Skin of body (tissue), 3 donors: ENCODE measurements at places on chromosomes 12 and 14.

GRCh38 chr12:4977102-4977501 is 66.6 kb upstream of the KCNA5 start:
- no peak for DNase-seq

- DNase-seq: peak; percentile 5
These were observed 55.2 kb downstream of the TGFB3 start for GRCh38 chr14:75926431-75927115.

GRCh38 chr14:81348061-81348460 is 52.1 kb downstream of the STON2 start:
- no peak for DNase-seq

DNA sequence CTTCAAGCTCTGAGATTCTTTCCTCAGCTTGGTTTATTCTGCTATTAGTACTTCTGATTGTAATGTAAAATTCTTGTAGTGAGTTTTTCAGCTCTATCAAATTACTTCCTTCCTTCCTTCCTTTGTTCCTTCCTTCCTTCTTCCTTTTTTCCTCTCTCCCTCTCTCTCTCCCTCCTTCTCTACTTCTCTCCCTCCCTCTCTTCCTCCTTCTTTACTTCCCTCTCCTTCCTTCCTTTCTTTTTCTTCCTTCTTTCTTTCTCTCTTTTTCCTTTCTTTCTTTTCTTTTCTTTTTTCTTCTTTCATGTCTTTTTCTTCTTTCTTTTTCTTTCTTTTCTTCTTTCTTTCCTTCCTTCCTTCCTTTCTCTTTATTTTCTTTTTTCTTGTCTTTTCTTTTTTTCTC is 565.2 kb upstream of the STXBP6 start:
- DNase-seq: no peak

DNA sequence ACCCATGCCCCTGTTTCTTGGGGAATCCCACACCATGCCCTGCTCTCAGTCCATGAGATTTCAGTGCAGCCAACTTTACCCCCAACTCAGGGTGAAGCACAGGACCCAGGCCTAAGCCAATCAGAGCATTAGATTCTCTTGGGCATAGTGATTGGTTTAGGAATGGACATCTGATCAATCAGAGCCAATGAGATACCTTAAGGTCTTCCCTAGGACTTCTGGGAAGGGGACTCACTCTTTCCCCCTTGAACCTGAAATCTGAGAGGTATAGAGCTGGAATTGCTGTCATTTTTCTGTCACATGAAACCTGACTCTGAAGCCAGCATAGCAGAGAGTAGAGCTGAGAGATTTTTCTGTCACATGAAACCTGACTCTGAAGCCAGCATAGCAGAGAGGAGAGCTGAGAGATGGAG is 127.1 kb downstream of the ZFP36L1 start:
- no peak for DNase-seq

GRCh38 chr14:84760489-84761126 is 769.3 kb upstream of the FLRT2 start:
- DNase-seq: peak; percentile 46

GRCh38 chr12:114757684-114758325 is 73.8 kb upstream of the TBX3 start:
- DNase-seq: no peak

DNA sequence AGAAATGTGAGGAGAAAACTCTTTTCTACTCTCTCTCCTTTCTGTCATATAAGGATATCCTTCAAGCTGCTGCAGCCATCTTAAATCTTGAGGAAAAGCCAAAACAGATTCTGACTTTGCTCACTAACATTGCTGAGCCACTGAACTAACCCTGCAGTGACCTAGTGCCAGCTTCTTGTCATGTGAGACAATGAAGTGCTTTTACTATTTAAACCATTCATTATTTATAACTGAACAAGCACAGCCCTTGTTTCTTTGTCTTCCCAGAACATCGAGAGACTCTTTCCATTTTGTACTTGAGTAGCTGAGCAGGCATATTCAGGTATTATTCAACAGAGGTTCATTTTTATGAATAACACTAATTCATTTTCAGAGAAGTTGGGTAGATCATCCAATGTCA is 455.0 kb upstream of the TMPO start:
- DNase-seq: no peak

GRCh38 chr14:60093606-60094005 is 1.9 kb downstream of the PCNX4 start:
- DNase-seq: no peak

DNA sequence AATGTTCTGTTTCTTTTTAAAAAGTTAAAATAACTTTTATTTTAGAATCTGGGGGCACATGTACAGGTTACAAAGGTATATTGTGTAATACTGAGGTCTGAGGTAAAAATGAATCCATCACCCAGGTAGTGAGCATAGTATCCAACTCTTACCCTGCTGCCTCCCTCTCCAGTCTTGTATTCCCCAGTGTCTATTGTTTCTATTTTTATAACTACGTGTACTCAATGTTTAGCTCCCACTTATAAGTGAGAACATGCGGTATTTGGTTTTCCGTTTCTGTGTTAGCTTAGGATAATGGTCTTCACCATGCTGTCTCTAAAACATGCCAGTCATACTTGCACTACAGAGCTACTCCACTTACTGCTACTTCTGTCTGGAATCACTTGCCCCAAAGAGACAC is 8.4 kb downstream of the FBXO33 start:
- no peak for DNase-seq

DNA sequence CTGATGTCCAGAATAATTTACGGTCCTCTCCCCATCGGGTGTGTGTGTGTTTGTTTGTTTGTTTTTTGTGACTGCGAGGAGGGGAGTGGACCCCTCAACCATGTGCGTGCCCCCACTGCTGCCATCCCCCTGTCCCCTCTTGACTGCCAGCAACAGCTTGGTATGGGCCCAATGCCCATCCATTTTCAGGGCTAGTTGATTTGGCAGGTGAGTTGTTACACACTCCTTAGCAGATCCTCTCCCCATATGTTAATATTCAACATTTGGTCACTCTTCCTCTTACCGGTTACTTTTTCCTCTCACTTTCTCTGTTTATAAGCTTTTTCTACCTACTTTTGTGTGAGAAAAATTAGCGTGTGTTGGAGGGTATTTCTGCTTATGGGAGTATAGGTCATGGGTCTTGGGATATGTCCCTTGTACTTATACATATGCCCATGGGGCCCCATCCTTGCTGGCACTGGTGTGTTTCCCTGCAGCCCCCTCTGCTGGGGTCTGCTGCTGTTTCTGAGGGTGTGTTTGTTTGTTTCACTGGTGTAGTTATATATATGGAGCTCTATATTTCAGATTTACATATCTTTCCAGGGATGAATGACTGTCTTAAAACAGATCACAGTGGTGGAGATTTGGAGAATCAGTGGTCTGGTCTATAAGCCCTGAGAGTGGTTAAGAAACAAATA is 33.8 kb downstream of the ZFHX2 start:
- no peak for DNase-seq

DNA sequence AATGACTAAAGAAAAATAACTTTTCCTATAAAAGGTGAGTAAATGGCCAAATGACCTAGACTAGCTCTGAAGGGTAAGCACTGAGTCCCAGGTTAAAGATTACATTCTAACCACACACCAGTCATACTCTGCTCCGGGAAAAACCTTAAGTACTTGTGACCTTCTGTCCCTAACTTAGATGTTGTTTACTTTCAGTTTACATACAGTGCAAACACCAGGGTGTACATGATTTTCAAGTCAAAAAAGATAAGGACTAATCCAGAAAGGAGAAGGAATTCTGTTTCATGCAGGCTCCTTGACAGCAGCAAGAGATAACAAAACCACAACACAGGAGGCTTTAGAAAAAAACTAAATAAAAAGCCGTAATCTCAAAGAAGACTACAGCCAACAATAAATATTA is 174.2 kb downstream of the PPM1H start:
- no peak for DNase-seq

DNA sequence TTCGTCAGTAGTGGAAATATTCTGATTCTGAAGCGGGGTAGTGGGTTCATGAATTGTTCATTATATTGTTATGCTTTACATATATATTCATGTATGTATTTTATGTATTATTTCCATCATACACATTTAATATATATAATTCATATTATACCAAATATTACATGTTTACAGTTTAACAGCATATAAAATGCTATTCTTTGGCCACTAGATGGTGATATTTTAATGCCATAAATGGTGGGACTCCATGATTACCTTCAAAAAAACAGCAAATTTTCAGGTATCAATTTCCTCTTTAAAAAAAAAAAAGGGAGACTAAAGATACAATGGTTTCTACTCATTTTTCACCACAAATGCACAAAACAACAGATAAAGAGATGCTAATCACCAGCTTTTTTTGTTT is 41.0 kb downstream of the BDKRB1 start:
- no peak for DNase-seq

GRCh38 chr14:97625477-97625876 is 828.3 kb downstream of the VRK1 start:
- DNase-seq: peak; percentile 91

DNA sequence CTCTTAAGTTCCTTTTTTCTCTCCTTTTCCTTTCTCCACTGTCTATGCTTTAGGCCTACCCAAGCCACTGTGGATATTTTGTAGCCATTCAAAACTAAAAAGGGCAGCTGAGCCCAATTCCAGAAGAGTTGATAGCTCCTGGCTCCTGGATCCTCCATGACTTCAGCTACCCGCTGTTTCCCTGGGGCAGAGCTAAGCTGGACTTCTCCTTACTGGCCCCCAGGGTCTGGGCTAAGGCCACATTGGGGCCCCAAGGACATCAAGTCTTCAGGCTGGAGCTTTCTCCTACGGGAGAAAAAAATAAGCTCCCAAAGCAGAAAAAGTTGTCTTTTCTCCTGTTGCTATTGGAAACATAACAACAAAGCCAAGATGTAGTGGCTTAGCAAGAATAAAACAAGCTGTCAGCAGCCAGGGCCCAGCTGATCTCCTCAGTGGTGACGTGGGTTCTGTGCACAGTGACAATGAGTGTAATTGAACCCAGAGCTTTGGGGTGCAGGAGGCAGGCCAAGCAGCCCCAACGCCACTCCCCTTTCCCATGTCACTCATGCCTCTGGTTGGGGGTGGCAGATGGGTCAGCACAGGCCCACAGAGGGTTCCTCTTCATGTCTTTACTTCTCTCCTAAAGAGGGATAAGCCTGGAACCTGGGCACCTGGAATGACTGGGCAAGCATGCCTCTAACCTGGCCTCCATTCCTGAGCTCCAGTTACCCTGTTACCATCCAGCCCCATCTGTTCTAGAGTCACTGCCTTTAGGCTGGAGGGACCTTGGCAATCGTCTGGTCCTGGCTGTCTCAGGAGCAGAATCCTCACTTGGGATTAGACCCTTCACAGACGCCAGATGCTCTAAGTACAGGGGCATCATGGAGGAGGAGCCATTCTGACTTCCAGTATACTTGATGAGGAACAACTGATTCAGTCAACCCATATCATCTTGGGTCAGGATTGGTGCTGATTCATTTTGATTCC is 171.2 kb downstream of the ZFP36L1 start:
- DNase-seq: peak; percentile 87

GRCh38 chr12:65195387-65196055 is 26.1 kb downstream of the LEMD3 start:
- DNase-seq: no peak

DNA sequence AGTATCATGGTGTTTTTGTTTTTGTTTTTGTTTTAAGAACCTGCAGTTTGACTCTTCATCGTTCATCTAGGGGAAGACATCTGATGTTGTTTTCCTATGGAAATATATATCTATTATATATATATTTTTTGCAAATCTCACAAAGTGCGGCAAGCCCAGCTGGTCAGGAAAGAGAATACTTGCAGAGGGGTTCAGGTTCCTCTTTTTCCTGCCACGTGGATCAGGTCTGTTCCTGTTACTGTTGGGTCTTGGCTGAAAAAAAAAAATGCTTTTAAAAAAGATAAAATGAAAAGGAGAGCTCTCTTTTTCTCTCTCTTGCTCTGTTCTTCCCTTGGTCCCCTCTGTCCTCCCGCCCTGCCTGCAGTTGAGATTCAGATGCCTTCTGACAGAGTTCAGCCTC is 179.4 kb upstream of the BCL2L14 start:
- no peak for DNase-seq

GRCh38 chr12:53734425-53734824 is 7.2 kb upstream of the CALCOCO1 start:
- no peak for DNase-seq

DNA sequence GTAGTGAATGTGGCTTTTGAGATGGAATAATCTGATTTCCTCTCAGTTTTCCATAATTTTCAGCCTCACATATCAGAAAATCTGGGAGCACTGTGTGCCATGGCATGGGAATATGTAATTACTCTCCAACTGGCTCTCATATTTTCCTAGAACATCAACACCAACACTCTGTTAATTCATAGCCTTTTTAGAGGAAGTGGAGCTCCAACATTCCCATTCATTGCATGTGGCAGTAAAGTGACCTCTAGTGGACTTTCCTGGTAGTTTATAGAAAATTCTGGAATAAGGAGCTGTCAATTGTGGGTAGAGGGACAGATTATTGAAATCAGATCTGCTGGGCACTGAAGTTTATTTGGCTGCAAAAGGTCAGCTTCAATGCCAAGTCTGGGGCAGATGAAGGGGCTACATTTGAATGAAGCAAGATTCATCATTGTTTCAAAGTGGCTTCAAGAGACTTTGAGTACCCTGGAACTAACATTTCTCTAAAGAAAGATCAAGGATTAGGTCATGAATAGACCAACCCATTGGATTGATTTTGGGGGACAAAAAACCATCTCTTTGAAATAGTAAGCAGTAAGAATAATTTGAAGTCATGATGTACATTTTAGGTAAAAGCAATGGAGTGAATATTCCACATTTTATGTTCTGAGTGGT is 23.6 kb upstream of the USP44 start:
- DNase-seq: no peak

GRCh38 chr12:53287741-53288216 is 7.6 kb upstream of the PFDN5 start:
- DNase-seq: peak; percentile 14

GRCh38 chr14:95240859-95241813 is 78.6 kb downstream of the CLMN start:
- no peak for DNase-seq

GRCh38 chr14:74792249-74793039 is 29.3 kb downstream of the YLPM1 start:
- DNase-seq: no peak

GRCh38 chr12:5318874-5319273 is 113.0 kb upstream of the NTF3 start:
- DNase-seq: no peak

GRCh38 chr12:121089031-121089812 is 43.5 kb upstream of the P2RX7 start:
- DNase-seq: no peak

- DNase-seq: no peak
These were observed 209.7 kb downstream of the CACNA1C start for GRCh38 chr12:2262449-2262848.

GRCh38 chr12:84117190-84117589 is 795.4 kb downstream of the SLC6A15 start:
- no peak for DNase-seq

- no peak for DNase-seq
These were observed 217.7 kb upstream of the PDZRN4 start for GRCh38 chr12:40970320-40970907.

DNA sequence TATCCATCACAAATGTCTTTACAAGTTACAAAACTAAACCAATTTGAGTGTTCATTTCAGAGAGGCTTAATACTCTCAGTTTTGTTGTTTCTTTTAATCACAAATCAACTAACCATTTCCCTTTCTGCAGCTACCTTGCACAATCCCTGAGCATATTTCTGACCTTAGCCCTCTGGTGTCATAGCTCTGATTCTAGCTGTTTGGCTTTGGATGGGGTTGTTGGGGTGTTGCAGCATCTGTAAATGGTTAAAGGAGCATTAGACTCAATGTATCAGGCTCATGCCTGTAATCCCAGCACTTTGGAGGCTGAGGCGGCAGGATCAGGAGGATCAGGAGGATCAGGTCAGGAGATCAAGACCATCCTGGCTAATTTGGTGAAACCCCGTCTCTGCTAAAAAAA is 461.4 kb downstream of the NRXN3 start:
- no peak for DNase-seq
